ENCODE measurements at places on chromosomes 5 and 9. TPM values are rescaled to one million over a fixed set of nuclear protein-coding genes. Genes with fewer than 3 reads are reported as not detected.

PCSK5 gene
- 1.9 TPM for polyA plus RNA-seq

CYFIP2 gene
- 0.75 TPM for polyA plus RNA-seq

PDE8B gene
- polyA plus RNA-seq: not detected

DBH gene
- not detected for polyA plus RNA-seq

MYMK gene
- not detected for polyA plus RNA-seq

DNA sequence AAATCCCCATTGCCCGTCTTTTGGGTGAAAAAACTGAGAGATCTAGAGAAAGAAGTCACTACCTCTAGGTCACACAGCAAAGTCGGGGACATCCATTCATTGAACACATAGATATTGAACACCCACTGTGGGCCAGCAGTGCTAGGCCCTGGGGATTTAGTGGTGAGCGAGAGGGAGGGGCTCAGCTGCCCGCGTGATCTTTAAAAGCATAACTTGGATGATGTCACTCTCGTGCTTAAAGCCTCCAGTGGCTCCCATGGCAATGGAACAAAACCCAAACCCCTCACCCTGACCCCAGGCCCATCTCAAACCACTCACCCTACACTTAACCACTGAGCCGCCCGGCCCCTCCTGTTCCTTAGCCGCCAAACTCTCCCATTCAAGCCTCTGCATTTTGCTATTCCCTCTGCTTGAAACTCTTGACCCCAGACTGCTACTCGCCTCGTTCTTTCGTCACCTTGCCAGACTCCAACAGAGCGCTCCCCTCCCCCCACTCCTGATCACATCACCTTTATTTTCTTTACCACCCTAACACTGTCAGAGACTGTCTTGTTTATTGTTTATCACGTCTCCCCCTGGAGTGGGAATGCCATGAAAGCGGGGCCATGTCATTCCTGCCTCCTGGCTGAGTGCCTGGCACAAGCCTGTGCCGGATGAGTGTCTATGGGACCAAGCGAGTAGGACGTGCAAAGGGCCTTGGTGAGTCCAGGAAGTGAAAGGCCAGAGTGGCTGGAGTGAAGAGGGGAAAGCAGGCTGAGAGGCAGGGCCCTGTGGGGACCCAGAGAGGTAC, 710 bp upstream of the PIP5KL1 start:
- DNase-seq: no peak

GRCh38 chr5:59652449-59652848, 241.1 kb downstream of the PDE4D start:
- no peak for DNase-seq

DNA sequence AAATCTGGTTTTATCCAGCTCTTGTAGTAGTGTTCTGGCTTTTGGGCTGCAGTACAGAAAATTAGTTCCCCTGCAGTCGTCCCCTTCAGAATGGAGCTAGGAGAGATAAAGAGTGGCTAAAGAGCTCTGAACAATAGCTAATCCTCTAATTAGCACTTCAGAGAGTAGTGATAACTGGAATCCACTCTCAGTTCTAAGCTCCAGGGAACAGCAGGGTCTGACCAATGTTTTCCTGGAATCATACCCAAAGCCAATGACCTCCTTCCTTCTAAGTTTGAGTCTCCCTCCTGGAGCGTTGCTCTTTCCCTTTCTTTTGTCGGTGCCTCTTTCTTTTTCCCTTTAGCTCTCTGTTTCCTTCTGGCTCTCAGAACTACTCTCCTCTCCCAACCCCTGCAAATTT, 47.4 kb downstream of the MFAP3 start:
- DNase-seq: no peak

DNA sequence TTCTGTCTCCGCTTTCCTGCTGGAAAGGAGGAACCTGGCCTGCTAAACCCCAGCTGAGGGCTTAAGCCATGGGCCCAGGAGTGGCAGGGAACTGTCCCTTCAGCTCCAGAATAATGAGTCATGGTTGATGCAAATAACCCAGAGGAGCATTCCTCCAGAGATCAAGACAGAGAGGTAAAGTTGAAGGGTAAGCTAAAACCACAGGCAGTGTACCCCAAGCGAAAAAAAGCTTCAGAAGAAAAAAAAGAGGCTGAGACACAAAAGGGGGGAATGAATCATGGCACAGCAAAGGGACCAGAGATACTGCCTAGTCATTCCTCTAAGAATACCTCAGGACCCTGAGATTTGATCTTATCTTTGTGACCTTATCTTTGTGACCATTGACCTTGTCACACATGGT, 199.5 kb upstream of the TAS2R1 start:
- DNase-seq: no peak

DNA sequence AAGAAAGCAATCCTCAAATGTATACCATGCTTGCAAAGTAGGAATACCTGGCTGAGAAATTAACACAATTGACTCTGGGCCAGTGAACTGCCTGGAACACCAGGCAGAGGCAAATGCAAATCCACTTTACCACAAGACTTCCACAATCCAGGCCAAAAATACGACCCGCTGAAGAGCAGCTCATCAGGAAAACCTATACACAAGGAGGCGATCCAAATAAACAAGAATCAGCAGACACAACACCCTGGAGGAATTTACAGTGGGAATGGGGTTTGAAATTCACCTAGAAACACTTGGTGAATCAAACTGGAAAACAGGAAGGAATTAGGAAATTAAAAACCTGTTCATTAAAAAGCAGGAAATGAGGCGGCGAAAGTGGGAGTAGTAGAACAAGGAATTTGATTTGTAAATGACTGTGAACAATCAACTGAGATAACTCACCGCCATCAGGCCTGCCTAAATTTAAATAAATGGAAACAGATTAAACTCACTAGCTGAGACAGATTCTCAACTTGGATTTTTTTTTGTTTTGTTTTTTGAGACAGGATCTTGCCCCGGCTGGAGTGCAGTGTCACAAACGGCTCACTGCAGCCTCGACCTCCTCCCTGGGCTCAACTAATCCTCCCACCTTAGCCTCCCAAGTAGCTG, 15.9 kb downstream of the CMBL start:
- no peak for DNase-seq

Data from keratinocyte (primary cell).